RPMI8226 (cell line): ENCODE measurements at places on chromosomes 6 and 20.

GRCh38 chr6:35161776-35162607 is 20.9 kb upstream of the TCP11 start:
- DNase-seq = no peak

DNA sequence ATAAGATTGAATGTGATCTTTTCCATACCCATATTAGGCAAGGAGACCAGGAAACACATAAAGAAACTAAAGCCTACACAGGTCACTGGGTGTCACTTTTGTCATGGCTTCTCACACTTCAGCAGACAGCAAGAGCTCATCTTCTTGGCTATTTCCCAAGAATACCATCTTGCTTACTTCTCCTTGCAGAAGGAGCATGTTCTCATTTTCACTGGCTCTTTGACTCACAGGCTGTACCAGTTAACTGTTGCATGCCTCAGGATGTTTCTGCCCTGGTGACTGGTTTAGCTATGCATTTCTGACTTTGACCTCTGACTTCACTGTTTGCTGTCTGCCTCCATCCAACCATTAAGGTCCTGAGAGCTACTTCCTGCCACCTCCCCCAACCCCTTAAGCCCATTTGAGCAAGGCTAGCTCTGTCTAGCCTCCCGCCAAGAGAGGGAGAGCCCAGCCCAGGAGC is 40.3 kb upstream of the OGFRL1 start:
- peak; percentile 93 for DNase-seq

GRCh38 chr20:19993958-19994669 is 23.0 kb upstream of the NAA20 start:
- DNase-seq = no peak

- DNase-seq = no peak
Observed at GRCh38 chr20:14729390-14729789, 392.0 kb upstream of the FLRT3 start.

DNA sequence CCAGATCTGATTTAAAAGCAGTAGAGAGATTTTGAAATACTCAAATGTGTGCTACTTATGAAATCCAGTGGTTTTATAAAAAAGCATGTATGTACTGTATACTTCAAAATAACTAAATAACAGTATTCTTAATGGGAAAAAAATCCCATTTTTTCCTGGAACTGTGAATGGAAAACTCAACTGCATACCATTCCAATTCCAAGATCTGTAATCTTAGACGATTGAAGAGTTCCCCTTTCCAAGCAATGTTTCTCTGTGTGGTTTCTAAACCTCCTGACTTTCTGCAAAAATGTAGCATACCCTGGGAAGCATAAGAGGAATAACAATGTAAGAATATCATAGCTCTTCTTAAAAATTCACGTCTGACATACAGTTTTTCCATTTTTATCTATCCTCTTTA is 40.3 kb upstream of the HIVEP2 start:
- DNase-seq = no peak

GRCh38 chr20:51381557-51381956 is 161.0 kb downstream of the NFATC2 start:
- no peak for DNase-seq

GRCh38 chr6:31576897-31577578 is 1.7 kb downstream of the TNF start:
- no peak for DNase-seq
